ENCODE measurements at places on chromosomes 11 and 22.

GRCh38 chr22:36027579-36027934, 1.1 kb downstream of the RBFOX2 start:
- DNase-seq = no peak

GRCh38 chr11:111285189-111286091, 12.9 kb upstream of the POU2AF3 start:
- no peak for DNase-seq

GRCh38 chr22:48485149-48486133, 1342.2 kb downstream of the BRD1 start:
- DNase-seq = no peak

GRCh38 chr11:69454018-69454417, 27.4 kb upstream of the LINC01488 start:
- DNase-seq = no peak

DNA sequence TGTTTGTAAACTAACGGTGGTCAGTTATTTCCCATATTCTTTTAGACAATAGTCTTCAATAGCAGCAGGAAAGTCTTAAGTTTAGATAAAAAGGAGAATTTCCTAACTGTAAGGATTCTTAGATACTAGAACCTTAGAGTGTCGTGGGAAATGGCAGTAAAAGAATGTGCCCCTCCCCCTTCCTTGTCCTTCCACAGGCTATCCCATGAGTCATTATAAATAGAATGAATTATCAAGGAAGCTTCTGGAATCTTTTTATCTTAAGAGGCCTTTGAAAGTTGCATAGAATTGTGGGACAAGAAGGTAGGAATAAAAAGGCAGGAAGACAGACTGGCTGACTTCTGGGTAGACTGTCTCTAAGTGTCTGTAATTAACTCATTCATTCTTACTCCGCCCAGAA, 165.2 kb upstream of the TBCEL start:
- DNase-seq = no peak

GRCh38 chr22:44360668-44361381, 48.1 kb upstream of the SHISAL1 start:
- no peak for DNase-seq

DNA sequence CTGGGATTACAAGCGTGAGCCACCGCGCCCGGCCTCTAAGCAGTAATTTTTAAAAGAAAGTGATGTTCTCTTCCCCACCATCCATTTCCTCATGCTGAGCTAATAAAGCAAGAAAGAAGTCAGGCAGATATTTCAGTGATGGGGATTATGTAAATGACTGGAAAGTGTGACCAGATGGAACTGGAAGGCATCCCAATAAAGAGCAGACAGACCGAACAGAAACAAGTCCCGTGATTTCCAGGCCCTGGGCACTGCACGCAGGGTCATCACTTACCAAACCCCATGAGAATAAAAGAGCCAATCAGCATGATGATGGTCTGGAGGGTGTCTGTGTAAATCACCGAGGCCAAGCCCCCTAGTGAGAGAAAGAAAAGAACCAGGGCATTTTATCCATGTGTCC, 18.2 kb downstream of the SLC5A4 start:
- DNase-seq = no peak

DNA sequence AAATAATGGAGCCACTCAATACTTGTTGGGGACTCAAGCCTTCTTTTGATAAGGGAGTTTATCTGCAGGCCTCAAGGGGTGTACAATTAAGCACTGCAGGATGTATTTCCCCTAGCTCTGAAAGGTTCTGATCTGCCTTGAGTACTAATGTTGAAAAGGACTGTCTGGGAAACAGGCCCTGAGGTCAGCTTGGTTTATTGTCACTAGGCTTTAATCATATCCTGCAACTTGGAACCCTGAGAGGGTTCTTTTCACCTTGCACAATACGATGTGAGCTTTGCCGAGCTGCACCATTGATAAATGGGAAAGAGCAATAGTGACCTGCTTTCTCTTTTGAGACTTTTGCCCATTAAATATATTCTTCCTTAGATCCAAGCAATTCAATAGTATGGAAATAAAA, 31.6 kb upstream of the HORMAD2 start:
- DNase-seq = no peak

GRCh38 chr22:35301372-35301874, 1.7 kb downstream of the TOM1 start:
- no peak for DNase-seq

DNA sequence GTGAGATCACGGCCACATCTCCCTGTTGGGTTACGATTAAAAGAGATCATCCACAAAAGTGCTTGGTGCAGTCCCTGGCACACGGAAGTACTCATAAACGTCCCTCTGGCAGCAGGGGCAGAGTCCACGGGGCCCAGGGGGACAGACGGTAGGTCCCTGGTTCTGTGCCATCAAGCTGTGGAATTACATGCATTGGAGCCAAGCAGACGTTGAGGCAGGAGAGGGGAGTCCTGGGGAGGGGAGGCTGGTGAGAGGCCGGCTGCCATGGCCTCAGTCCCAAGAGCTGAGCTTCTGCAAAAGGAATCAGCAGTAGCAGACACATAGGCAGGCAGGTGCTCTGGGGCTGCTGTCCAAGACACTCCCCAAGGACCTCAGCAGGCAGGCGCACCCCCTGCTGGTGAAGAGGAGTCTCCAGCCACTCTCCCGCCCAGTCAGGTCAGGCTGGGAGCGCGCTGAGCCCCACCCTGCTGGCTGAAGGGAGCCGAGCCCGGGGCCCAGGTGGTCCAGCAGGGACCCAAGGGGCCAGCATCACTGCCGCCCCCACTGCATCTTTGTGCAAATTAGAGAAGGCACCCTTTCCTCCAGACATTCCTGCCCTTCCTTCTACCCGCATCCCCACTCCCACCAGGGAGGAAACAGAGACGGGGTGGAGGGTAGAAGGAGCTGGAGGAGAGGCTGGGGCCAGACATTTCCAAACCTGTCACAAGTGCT, 7.6 kb upstream of the KCTD17 start:
- no peak for DNase-seq

GRCh38 chr11:71266114-71266833, 13.9 kb upstream of the SHANK2 start:
- no peak for DNase-seq

DNA sequence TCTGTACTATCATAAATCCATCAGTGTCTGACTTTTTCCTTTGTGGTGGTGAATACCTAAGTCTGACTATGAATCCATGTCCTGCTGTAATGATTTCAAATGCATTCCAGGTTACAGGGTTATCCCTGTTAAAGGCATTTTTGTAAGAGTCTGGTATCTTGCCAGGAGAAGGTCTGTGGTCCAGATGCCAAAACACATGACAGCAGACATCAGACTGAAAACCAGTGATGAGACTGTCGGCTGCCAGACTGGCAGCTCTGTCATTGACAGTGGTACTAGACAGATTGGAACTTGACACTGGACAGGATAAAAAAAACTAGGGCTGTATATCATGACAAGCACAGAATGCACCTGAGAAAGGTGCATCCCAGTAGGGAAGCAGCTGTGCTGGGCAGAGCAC, 301.8 kb upstream of the FAT3 start:
- no peak for DNase-seq

DNA sequence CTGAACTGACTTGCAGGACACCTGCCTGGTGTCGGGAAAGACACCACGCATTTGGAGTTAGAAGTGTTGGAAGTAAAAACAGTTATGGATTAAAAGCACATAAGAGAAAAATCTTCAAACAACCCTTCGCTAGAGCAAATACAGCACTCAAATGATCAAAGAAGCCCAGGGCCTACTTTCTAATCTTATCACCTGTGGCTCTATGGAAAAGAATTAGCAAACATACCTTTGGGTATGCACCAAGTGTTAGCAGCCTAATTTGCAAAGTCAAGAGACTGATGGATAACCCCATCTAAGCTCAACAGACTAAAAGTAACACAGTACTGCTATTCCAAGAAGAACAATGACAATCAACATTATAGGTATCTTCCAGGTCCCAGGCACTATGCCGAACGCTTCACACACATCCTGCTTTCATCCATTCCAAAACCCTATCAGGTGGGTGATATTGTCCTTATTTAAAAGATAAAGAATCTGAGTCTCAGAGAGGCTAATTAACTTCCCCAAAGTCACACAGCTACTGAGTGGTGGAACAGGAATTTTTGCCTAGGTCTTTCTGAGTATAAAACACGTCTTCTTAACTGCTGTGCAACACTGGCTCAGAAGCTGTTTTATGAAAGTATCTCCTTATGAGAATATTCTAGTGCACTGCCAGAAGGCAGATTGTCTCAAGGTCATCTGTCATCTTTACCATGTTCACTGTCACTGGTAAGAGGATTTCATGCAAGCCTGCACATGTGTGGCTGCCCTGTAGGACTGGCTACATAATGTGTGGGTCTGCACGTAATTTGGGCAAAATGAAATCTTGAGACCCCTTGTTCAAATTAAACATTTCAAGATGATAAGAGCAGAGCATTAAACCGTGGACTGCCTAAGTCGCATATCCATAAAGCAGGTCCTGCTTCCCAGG, 16.4 kb downstream of the SLC1A2 start:
- DNase-seq = no peak

DNA sequence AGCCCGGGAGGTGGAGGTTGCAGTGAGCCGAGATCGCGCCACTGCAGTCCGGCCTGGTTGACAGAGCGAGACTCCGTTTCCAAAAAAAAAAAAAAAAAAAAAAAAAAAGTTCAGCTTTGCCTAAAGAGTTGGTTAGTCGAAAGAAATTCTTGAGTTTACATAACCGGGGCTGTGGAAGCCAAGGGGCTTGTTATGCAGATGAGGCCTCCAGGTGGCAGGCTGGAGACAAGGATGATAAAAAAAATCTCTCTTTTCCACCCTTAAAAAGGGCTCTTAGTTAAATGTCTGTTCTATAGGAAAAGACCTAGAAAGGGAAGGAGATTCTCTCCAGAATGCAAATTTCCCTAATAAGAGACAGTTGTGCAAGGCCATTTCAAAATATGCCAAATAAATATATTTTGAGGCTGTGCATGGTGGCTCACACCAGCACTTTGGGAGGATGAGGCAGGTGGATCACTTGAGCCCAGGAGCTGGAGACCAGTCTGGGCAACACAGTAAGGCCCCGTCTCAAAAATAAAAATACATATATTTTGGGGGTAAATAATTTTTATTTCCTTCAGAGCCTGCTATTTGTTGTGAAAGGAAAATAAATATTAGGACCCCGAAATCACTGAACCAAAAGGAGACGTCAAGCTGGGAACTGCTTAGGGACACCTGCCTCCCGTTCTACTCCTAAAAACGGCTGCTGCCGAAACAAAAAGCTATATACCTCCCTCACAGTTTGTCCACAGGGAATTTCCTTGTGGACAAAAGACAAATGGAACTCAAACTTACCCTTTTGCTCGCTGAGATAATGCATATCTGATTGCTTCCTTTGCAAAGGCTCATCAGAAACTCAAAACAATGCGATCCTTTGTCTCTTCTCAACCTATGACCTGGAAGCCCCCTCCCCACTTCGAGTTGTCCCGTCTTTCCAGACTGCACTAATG, 2.4 kb upstream of the IFITM2 start:
- DNase-seq = no peak

Data from stimulated activated CD8-positive, alpha-beta memory T cell treated with anti-CD3 and anti-CD28 coated beads, Interleukin-7, amount 100 ng/mL, for 24 hours (primary cell).